ENCODE measurements at places on chromosomes 12 and 14.
A peak's percentile ranks its signal among the peaks of the same experiment; 100 is the strongest.

DNA sequence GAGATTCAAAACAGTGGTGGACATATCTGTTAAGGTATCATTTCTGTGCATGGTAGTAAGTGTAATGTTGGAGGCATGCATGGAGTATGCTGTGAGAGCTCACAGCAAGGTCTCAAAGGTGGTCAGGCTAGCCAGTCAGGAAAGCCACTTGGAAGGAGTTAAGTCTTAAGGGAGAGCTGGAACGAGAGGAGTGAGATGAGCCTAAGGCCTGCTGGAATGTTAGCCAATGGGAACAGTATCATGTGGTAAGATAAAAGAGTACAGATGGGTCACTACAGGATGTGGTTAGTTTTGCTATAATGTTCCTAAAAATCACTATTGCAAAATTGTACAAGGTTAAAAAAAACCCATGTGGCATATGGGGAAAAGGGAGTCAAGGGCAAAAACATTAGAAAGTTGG lies 311.7 kb upstream of the E2F7 start:
- DNase-seq = no peak

DNA sequence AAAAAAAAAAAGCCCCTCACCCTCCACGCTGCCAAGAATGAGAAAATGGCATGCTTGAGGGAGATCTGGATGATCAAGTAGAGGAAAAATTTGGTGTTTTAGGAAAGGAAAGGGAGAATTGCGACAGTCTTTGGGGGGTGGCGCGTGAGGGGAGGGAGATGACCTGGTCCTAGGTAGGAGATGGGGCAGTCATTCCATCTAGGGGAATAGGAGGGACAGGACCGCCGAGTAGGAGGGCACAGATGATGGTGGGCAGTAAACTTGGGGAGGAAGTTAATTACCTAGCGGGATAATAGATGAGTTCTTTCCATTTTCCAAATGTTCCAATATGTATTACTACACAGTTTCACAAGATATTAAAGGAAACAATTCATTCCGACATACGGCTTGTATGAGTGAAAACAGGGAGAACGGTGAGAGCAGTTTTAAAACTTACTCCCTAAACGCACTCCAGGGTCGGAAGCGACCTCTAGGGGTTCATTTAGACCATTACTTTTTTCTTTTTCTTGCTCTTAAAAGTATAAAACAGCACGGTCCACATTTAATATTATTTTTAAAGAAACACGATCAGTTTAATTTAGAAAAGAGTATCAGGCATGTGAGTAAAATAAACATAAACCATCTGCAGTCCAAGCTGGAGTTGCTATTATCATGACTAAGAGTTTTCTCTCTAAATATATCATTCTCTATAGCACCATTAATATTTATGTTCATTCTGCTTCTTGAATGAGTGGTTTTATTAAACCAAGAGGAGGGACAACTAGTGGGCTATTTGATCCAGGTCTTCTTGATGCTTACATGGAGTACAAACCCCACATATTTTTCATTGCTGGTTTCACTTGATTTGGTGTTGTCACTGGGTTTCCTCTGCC lies 3.0 kb upstream of the FNTB start:
- peak; percentile 77 for DNase-seq

GRCh38 chr12:4169959-4170358 lies 103.6 kb upstream of the CCND2 start:
- DNase-seq = no peak

DNA sequence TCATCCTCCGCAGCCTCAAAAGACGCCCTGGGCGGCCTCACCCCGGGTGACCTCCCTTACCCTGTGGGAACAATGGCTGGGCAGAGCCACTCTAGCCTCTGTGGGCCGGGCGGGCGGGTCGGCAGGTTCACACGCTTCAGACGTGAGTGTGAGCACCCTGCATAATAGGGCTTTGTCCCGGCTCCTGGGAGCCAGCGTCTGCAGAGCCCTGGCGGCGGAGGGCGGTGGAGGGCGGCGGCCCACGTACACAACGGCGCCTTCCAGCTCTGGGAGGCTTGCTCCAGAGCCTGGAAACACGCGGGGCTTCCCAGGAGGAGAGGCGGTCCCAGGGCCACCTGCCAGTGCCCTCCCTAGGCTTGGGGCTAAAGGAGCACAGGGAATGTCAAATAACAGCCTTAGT lies 205.6 kb downstream of the BCL11B start:
- DNase-seq = no peak

- DNase-seq = no peak
Measured at GRCh38 chr14:100568164-100568997, 18.8 kb downstream of the BEGAIN start.
